ENCODE measurements at places on chromosomes 12 and 14.

DNA sequence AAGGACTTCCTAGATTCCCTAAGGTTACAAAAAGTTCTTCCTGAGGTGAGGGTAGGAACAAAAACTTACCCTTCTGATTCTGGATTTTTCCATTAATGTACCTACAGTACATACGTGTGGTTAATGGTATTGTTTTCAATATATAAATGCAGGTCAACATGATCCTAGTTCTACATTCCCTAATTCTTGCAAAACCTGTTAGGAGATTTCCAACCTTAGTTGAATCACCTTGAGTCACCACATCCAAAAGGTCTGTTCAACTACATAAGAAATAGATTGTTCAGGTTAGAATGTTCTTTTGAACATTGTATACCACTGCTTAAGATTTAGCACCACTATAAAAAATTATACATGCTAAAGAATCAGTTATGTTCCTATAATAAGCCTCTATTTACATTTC, 118.9 kb downstream of the GARIN6 start:
- no peak for DNase-seq

DNA sequence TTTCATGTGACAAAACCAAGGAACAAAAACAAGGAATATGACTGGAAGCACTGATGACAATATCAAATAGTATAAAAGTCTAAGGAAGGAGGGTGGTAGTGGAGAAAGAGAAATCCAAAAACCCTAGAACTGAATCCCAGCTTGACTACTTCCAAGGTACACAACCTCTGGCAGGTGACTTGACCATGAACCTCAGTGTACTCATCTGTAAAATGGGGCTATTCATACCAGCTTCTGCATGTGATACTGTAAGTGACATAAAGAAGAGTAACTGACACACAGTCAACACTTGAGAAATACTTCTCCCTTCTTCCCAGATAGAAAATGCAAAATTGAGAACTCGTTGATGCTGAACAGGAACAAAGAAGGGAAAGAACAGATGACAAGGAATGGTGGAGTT, 10.3 kb upstream of the DPF3 start:
- DNase-seq, result no peak

DNA sequence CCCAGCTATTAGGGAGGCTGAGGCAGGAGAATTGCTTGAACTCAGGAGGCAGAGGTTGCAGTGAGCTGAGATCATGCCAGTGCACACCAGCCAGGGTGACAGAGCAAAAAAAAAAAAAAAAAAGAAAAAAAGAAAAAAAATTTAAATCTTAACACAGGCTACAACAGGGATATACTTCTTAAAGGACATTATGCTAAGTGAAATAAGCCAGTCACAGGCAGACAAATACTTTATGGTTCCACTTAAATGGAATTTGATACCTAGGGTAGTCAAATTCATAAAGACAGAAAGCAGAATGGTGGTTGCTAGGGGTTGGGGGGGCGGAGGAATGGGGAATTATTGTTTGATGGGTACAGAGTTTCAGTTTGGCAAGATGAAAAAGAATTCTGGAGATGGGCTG, 14.8 kb upstream of the PPTC7 start:
- DNase-seq, result no peak

DNA sequence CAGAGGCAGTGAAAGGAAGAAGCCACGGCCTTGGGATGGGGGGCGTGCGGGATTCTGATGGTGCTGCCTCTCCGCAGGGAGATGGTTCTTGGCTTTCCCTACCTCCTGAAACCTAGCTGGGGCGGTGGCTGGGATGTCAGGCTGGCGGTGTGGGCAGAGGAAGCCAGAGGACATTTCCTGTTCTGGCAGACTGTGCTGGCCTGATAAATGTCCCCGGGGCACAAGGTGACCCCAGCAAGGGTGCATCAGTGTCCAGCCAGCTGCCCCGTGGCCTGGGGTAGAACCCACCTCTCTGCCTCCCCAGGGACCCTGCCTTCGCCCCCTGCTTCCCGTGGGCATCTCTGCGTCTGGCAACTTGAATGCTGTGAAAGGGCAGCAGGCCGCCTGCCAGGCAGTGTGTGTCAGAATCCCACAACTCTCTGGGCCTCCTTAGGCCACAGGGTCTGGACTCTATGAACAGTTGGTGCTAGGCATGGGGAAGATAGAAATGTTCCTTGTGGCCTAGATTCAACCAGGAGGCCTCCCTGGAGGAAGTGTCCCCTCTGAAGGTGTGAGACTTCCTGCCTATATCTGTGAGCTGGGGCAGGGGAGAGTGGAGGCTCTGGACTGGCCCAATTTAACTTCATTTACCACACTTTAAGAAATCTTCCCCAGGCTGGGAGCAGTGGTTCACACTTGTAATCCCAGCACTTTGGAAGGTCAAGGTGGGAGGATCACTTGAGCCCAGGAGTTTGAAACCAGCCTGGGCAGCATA, 4.9 kb downstream of the SH2B3 start:
- DNase-seq, result peak; percentile 44

GRCh38 chr14:102854091-102854703, 68.3 kb upstream of the AMN start:
- DNase-seq, result no peak

- no peak for DNase-seq
These were observed 630 bp downstream of the NELL2 start for GRCh38 chr12:44875417-44875953.

- DNase-seq, result no peak
These were observed 78.2 kb downstream of the SPTSSA start for GRCh38 chr14:34383839-34384238.

DNA sequence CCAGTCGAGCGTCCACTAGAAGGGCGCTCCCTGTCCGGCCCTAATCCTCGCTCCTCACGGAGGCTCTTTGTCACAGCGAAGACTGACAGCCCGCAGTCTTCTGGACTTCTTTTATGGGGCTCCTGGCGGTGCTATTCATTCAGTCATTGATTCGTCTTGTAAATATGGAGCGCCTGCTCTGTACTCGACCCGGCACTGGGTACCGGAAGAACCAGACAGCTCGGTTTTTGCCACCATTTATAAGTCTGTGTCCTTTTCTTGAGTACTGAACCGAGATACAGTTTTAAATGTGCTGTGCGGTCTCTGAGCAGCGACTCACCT, 570 bp downstream of the DMAC2L start:
- no peak for DNase-seq

DNA sequence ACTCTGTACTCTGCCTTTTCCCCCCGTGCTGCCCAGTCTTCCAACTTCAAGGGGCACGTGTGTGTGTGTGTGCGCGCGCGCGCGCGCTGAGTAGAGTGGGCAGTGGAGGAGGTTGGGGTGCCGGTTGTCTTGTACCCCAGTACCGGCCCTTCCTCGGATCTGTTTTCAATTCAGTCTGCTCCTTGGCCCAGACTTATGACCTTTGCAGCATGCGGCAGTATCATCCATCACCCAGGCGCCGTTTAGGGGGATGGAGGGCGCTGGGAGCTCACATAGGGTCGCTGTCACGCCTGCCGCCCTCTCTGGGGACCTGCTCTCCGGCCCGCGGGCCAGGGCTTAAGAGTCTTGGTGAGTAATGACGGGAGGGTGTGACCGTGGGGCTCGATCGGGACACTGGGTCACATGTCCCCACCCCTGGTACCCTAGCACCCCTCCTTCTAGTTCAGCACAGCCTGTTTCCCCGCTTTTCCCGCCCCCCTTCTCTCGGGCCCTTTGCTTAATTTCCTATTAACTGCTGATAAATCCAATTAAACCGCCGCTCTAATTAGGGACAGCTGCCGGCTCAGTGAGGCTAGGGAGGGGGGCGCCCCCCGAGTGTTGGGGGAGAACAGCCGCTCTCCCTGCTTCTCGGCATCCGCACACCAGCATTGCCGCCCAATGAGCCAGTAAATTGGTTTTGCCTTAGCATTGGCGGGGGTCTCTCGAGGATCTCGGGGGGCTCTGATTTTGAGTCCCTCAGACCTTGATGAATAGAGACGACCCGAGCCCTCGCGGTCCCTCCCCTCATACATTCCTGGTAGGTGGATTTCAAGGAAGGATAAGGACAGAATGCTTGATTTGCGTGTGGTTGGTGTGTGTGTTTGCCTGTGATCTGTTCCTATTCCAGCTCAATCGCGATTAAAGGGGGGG, 9.3 kb downstream of the STAC3 start:
- DNase-seq, result no peak

- DNase-seq, result no peak
These were observed 9.5 kb downstream of the PHETA1 start for GRCh38 chr12:111359231-111359913.

- DNase-seq, result no peak
These were observed 17.1 kb upstream of the ATXN2 start for GRCh38 chr12:111616177-111616623.

DNA sequence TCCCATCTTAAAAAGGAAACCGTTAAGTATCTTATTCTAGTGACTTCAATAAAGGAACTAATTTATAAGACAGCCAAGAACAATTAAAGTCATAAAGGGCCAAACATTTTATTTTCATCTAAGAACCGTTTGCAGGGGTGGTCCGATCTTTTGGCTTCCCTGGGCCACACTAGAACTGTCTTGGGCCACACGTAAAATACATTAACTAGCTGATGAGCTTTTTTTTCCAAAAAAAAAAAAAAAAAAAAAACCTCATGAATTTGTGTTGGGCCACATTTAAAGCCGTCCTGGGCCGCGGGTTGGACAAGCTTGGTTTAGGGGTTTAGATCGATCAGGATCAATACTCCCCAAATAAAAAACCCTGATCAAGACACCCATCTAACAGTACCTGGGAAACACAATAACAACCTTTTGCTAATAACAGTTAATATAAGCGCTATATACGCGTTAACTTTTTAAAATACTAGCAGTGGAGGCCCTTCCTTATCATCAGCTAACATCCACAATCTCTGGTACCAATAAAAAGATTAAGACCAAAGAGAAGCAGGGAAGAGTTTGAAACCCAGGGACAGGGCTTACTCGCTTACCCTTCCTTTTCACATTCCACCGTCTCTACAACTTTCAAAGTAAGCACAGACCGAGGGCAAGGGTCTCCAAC, 1.1 kb downstream of the NAP1L1 start:
- DNase-seq, result no peak

DNA sequence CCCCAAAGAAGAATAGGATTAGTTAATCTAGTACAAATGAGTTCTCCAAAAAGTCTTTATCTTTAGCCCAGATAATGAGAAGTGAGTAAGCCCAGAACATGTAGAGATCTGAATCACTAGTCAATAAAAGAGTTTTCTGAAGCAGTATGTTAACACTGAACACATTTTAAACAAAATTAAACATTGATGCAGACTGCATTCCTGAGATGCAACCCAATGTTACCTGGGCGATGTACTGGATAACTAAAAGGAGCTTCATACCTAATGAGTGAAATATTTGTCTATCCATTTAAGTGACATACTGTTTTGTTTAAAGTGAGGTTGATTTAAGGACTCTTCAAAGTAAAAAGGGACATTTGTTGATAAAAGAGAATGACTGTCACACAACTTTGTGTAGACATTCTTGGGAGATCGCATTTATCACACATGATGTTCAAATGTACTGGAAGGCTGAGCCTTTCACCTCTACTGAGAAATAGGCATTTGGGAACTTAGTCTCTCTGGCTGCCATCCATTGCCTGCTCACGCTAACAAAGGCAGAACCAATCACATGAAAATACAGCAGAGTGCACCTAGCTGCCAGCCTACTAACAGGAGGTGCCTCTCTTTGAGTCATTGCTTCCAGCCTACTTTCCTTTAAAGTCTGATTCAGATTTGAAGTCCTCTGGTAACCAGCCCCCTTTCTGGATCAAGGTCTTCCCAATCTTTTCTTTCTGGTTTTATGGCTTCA, 287.7 kb downstream of the BTG1 start:
- no peak for DNase-seq

DNA sequence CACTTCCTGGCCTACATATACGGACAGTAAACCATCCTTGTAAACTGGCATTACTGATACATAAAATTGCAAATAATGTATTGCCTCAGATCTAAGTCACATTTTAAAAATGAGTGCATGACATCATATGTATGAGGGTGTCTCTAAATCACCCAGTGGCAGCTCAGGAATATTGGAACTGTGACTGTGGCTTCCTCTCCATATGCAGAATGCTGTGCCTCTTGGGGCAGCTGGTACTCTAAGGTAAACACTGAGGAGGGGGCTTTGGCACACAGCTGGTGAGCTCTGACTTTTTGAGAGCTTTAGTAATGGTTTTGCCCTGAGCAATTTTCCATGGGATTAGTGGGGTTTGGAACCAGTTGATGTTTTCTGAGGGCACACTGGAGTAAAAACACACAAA, 263.7 kb downstream of the BMP4 start:
- DNase-seq, result no peak

DNA sequence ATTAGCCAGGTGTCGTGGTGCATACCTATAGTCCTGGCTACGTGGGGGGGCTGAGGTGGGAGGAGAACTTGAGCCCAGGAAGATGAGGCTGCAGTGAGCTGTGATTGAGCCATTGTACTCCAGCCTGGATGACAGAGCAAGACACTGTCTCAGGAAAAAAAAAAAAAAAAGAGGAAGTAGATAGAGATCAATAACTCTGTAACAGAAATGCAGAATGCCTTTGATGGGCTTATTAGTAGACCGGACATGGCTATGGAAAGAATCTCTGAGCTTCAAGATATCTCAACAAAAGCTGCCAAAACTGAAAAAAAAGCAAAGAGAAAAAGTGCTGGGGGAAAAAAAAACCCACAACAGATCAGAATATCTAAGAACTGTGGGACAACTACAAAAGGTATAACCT, 37.5 kb downstream of the GPR68 start:
- DNase-seq, result no peak

GRCh38 chr12:100484183-100484886, 10.7 kb downstream of the NR1H4 start:
- no peak for DNase-seq

All from left ventricle myocardium inferior (tissue), 1 donor.